NCI-H510A (cell line): ENCODE measurements at places on chromosomes 11 and 22.

DNA sequence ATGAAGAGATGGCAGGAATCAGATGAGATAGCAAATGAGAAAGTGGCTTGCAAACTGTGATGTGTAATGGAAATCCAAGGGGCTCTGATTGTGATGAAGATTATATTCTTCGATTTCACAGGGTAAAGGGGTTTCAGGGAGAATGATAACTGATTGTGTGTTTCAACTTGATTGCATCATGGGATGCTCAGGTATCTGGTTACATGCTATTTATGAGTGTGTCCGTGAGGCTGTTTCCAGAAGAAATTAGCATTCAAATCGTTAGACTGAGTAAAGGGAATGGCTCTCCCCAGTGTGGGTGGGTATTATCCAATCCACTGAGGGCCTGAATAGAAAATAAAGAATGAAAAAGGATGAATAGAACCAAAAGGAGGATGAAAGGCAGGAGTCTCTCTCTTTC lies 278.7 kb upstream of the LARGE1 start:
- no peak for DNase-seq

DNA sequence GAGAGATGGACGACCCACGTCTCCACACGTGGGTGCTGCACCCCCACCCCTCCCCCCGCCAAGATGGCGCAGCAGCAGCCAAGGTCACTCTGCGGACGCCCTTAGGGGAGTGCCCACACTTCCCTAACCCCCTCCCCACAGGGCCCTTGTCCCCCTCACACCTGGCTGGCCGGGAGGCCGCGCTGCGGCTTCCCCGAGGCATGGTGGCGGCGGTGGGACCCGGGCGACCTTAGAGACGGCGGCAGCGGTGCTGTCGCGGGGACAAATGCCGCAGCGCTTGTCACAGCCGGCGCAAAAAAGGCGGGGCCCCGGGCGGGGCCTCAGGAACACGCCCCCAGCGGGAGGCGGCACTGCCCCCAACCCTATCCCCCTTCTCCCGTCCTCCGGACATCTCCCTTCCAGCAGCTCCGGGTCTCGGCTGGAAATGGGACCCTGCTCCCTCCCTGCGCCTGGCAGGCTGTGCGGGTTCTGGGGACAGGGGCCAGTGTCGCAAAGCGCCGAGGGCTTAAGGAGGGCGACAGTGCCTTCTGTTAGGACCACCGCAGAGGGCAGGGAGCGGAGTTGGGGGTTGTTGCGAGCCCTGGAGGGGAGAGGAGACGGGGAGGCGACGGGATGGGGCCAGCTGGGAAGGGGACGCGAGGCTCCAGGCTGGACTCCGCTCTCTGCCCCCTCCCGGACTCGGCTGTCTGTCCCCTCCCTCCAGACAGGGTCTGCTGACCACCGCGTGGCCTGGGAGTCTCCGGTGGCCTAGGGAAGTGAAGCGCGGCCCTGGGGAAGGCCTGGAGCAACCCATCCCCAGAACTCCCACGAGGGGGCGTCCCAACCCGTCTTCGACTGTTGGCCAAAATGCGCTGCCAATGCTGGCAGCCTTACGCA lies at the start of gene CHCHD10:
CHCHD10 (minus strand) TSS at position 300 of the 876 bp plus-strand sequence; CDS start at position 202, 98 bp downstream.
- DNase-seq, result peak; percentile 59

DNA sequence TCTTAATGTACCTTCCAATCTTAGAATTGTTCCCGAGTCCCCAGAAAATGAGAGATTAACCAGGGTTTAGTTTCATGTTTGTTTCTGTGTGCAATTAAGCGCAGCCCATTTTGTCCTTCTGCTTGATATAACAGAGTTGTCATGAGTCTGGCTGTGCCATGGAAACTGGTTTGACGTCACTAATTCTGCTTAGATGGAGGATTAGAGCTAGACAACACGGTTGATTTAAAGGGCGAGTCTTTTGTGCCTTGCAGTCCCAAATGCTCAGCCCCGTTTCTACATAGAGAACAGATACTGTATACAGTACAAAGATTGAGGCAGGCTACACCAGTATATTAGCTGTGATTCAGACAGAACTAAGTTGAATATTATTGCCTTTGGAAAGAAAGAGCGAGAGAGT lies 45.5 kb upstream of the ALKBH3 start:
- DNase-seq, result no peak

GRCh38 chr11:79768343-79768742 lies 327.5 kb upstream of the TENM4 start:
- no peak for DNase-seq

DNA sequence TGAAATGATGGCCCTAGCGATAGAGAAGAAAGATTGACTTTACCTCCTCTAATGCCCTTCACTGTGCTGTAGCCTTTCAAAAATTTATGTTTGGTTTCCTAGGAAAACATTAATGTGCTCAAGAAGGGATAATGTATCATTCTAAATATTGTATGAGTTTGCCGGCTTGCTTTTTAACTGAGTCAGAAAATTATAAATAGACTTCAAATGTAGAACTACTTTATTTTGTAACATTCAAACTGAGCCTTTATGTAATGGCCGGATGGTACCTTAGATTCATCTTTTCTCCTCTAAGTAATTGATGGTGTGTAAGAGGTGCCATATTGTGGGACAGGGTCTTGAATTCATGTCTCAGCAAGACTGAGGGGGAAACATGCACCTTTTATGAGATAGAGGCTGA lies 57.7 kb downstream of the BID start:
- DNase-seq, result no peak

- DNase-seq, result no peak
These were observed 111.9 kb downstream of the WNT7B start for GRCh38 chr22:45864959-45865476.

DNA sequence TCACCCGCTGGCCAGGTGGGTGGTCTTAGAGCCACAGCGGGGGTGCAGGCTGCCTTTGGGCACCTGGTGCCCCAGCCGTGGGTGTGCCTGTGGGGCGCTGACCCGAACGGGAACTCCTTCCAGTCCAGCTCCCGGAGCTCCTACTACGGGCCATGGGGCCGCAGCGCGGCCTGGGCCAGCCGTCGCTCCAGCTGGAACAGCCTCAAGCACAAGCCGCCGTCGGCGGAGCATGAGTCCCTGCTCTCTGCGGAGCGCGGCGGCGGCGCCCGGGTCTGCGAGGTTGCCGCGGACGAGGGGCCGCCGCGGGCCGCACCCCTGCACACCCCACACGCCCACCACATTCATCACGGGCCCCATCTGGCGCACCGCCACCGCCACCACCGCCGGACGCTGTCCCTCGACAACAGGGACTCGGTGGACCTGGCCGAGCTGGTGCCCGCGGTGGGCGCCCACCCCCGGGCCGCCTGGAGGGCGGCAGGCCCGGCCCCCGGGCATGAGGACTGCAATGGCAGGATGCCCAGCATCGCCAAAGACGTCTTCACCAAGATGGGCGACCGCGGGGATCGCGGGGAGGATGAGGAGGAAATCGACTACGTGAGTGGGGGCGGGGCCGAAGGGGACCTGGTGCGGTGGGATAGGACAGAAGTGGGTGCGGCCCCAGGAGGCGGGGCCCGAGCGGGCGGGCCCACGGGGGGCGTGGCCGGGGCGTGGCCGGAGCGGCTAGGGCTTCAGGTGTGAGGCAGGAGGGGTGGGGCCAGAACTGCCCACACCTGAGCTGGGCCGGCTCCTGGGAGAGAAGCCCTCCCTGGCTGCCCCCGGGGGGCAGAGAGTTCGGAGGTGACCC lies 91.5 kb downstream of the CACNA1I start:
- DNase-seq, result peak; percentile 43

DNA sequence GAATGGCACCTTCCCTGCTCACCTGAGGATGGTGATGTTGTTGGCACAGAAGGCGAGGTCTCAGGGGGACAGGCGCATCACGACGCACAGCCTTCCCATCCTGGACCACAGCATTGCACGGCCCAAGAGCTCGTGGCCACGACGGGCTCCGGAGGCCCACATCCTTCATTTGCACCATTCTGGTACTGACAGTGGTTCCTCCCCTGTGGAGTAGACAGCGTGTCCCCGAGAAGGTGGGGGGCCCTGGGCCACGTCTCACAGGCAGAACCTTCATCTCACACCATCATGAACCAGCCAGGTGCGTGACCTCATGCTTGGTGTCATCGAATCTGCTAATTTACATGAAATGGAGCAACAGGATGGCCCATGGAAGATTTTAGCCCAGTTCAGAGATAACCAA lies 180.0 kb downstream of the CTTN start:
- DNase-seq, result no peak

DNA sequence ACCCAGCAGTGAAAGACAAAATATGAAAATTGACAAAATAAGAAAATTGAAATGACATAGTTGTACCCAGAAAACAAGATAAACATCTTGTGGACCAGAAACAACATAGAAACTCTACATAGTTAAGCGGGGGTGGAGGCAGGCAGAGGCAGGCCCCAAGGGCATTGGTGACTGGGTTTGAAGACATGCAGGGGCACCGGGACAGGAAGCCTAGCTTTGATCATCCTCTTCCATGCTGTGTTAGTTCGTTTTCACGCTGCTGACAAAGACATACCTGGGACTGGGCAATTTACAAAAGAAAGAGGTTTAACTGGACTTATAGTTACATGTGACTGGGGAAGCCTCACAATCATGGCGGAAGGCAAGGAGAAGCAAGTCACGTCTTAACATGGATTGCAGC lies 33.5 kb upstream of the CRTAM start:
- no peak for DNase-seq

- no peak for DNase-seq
These were observed 101.3 kb downstream of the PDHX start for GRCh38 chr11:35017528-35018342.

- no peak for DNase-seq
These were observed 3.5 kb upstream of the EEF1G start for GRCh38 chr11:62577046-62577714.

GRCh38 chr11:11202885-11203284 lies 150.2 kb downstream of the CSNK2A3 start:
- no peak for DNase-seq

DNA sequence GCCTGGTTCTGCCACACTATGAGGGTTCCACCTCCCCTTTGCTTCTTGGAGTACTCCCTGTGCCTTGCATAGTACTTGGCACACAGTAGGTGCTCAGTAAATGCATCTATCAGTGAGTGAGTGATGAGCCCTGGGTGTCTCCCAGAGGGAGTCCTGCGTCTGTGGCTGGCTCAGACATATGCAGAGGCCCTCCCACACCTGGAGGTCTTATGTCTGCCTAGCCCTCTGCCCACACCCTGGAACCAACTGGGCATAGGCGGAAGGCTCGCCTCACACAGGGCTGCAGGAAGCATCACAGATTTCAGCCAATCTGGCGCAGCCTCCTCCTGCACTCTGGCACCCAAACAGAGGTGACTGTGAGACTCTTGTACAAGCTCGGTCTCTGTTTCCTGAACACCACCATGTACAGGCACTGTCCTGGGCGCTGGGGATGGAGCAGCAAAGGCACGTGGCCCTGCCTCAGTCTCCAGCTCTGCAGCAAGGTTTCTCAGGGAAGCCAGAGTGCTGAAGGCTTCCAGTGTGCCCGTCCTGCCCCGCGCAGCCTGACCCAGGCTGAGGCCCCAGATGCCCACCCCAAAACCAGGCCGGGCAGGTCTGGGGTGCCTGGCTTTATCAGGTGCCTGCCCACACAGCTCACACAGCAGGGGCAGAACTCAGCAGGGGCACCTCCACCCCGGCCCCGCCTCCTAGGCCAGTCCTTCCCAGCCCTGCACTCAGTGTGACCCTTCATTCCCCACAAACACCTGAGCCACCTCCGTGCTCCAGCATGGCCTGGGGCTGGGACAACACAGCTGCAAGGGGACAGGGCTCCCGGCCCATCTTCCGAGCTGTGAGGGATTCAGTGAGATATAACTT lies 26.7 kb downstream of the FLRT1 start:
- DNase-seq, result no peak

DNA sequence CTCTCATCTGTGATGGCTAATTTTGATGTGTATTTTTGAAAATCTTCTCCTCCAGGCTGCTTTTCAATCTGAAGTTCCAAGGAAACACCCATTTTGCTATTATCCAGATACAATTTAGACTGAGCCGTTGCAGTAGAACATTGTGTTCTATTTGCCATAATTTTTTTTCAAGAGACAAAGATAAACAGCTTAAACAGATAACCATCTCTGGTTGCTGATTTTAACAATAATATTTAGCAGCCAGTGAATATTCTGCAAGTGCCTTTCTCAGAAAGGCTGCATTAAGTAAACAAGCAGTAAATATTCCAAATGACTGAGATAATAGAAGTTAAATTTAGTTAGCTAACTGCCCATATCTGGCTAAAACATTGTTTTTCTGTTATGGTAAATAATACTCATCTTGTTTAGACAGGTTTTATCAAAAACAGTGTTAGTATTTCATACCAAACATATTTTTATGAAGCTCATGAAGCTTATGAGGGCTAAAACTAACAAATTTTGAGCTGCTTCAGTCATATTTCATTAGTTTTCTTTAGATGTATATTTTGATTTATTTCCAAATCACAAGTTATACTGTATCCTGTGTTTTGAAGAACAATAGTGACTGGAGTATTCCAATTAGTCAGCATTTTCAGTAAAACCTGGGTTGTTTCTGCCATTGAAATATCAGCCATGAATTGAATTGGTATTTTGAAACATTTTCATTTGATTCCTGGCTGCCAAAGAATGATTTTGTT lies 206.7 kb downstream of the SBF2 start:
- no peak for DNase-seq

- DNase-seq, result no peak
These were observed 83.6 kb downstream of the PIWIL4 start for GRCh38 chr11:94650756-94651155.

DNA sequence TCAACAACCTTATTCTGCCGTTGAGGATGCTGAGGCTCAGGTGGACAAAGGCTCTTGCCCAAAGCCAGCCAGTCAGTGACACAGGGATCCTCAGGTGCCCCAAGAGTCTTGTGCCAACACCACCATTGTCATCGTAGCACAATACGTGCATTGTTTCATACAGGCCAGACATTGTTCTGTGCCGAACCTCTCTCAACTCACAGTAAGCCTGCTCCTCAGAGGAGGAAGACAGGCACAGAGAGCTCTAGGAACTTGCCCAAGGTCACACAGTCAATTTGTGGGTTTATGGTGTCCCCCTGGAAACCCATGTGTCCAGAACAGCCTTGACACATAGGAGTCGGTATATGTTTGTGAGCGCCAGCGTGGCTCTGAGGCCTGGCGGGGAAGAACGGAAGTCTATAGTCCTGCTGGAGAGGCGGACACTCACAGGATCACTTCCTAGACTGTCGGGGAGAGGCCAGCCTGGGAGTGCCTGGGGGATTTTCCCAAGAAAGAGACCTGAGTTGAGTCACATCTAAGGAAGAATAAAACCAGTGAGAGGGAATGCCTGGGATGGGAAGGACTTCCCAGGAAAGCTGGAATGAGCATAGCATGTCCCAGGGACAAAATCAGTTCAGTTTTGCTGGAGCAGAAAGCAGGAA lies 20.2 kb downstream of the LIF start:
- no peak for DNase-seq

GRCh38 chr11:34145847-34146381 lies 40.5 kb downstream of the NAT10 start:
- no peak for DNase-seq

- peak; percentile 85 for DNase-seq
These were observed 9.1 kb downstream of the UCP3 start for GRCh38 chr11:73999581-74000306.

GRCh38 chr11:41536021-41536568 lies 76.6 kb upstream of the LRRC4C start:
- DNase-seq, result no peak

- no peak for DNase-seq
These were observed 79.7 kb downstream of the ARHGAP42 start for GRCh38 chr11:100766764-100767163.
